ENCODE measurements at places on chromosomes 7 and 10. TPM values are rescaled to one million over a fixed set of nuclear protein-coding genes. Genes with fewer than 3 reads are reported as not detected.

The AKR1C2 gene
- total RNA-seq = 34.4 TPM

The GPR146 gene
- 44.8 TPM for total RNA-seq

The DHX32 gene
- 31.9 TPM for total RNA-seq

The AKR1D1 gene
- not detected for total RNA-seq

GRCh38 chr7:27686315-27686714 is 23.6 kb upstream of the HIBADH start:
- DNase-seq = no peak
- no peaks in the 10 kb centered on the region for H3K36me3 ChIP-seq
- no peaks in the 10 kb centered on the region for H3K27me3 ChIP-seq
- no peak overlapping the region for H3K4me3 ChIP-seq
- H3K27ac ChIP-seq = no peak overlapping the region
- H3K4me1 ChIP-seq = no peaks in the 10 kb centered on the region

DNA sequence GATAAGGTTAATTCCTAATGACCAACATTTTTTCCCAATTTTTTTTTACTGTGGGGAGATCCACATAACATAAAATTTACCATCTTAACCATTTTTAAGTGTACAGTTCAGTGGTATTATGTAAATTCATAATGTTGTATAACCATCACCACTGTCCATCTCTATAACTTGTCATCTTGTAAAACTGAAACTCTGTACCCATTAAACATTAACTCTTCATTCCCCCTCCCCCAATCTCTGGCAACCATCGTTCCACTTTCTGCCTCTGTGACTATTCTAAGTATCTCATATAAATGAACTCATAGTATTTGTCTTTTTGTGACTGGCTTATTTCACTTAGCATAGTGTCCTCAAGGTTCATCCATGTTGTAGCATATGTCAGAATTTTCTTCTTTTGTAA is 46.0 kb upstream of the HPS1 start:
- H3K4me3 ChIP-seq = no peak overlapping the region
- no peaks in the 10 kb centered on the region for H3K4me1 ChIP-seq
- no peaks in the 10 kb centered on the region for H3K27me3 ChIP-seq
- no peak for DNase-seq

- no peaks in the 10 kb centered on the region for H3K4me1 ChIP-seq
- DNase-seq = no peak
- H3K27ac ChIP-seq = no peak overlapping the region
- H3K4me3 ChIP-seq = no peak overlapping the region
- H3K27me3 ChIP-seq = no peaks in the 10 kb centered on the region
These were observed 649.1 kb downstream of the INHBA start for GRCh38 chr7:41053820-41054219.

GRCh38 chr10:69446650-69447151 is 4.6 kb upstream of the TSPAN15 start:
- DNase-seq = no peak
- no peaks in the 10 kb centered on the region for H3K36me3 ChIP-seq
- peaks cover 30% of the 10 kb centered on the region for H3K4me1 ChIP-seq
- no peak overlapping the region for H3K4me3 ChIP-seq

DNA sequence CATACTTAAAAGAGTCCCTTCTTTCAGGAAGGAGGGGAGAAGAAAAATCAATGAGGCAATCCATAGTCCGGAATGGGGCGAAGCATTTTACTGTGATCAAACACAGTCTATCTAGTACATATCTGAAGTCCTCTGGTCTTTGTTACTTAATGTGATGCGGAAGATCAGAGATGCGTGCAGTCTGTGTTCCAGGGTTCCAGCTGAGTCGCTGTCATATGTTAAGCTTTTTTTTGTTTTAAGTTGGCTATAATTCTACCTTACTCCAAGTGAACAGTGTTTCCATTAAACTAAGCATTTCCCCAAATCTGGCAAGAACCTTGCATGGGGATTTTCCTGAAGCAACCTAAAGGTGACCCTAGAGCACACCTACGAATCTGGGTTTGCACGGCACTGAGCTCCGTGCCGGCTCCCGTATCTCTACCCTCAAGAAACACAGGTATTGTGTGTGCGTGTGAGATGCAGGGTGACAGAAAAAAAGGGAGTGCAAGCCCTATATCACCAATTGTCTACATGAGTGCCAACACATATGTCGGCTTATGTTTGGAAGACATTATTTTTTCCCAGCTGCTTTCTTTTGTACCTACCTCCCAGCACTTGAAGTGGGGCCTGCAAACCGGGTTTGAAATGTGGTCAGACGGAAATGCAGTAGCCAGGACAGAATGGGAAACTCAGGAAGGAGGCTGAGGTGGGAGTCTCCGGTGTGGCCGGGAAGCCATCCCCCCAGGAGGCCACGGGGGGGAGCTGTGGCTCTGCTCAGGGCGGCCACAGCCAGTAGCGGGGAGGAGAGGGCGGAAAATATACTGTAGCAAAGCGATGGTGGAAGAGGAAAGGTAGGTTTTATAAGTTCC is 435.8 kb upstream of the MGMT start:
- no peak for DNase-seq
- H3K4me3 ChIP-seq = no peak overlapping the region
- H3K36me3 ChIP-seq = no peaks in the 10 kb centered on the region
- peaks cover 49% of the 10 kb centered on the region for H3K27me3 ChIP-seq
- H3K4me1 ChIP-seq = no peaks in the 10 kb centered on the region

GRCh38 chr7:135204341-135204749 is 7.0 kb downstream of the WDR91 start:
- DNase-seq = no peak
- H3K4me1 ChIP-seq = peaks cover 41% of the 10 kb centered on the region
- H3K36me3 ChIP-seq = peaks cover 64% of the 10 kb centered on the region
- peak overlapping the region; percentile 16 for H3K4me3 ChIP-seq

- H3K4me3 ChIP-seq = no peak overlapping the region
- peaks cover 18% of the 10 kb centered on the region for H3K4me1 ChIP-seq
- H3K36me3 ChIP-seq = no peaks in the 10 kb centered on the region
- H3K27me3 ChIP-seq = no peaks in the 10 kb centered on the region
- H3K27ac ChIP-seq = no peak overlapping the region
- DNase-seq = no peak
These were observed 118.3 kb downstream of the C10orf105 start for GRCh38 chr10:71601273-71601672.

DNA sequence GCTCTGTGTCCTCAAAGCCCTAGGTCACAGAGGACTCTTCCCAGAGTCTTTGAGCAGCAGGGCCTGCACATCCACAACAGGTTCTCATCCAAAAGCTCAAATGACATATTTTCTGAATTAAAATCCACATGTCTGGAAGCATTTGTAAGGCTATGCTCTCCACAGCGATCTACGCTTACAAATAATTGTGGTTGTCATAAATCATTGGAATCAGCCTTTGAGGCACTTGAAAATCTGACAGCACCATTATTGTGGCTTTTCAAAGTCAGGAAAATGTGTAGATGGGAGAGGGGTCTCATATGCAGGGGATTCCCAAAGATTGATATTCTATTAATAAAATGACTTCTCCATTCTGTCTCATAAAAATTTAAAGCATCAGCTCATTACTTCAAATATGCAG is 16.3 kb downstream of the GPR26 start:
- H3K27ac ChIP-seq = no peak overlapping the region
- no peak overlapping the region for H3K4me3 ChIP-seq
- H3K36me3 ChIP-seq = no peaks in the 10 kb centered on the region
- H3K4me1 ChIP-seq = no peaks in the 10 kb centered on the region
- peaks cover 3% of the 10 kb centered on the region for H3K27me3 ChIP-seq

GRCh38 chr10:753530-753929 is 64.1 kb upstream of the DIP2C start:
- no peaks in the 10 kb centered on the region for H3K27me3 ChIP-seq
- H3K4me1 ChIP-seq = no peaks in the 10 kb centered on the region
- H3K27ac ChIP-seq = no peak overlapping the region

DNA sequence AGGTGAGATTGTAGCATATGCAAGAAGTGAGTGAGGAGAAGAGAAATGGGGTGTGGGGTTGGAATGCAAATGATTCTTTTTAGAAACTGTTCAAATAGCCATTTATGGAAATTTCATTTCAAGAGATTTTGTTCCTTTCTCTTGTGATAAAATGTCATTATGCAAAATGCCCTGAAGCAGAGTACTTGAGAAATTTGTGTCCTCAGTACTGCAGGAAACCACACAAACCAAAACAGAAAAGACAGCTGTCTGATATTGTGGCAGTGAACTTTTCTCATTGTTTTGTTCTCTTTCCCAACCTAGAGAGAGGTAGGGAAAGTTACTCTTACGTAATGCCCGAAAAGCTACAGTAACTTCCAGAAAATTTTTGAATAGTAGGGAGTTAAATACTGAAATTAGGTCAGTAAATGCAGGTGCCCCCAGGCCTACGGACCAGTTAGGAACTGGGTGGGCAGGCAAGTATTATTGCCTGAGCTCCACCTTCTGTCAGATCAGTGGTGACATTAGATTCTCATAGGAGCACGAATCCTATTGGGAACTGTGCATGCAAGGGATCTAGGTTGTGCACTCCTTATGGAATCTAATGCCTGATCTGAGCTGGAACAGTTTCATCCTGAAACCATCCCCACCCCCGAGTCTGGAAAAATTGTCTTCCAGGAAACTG is 34.0 kb downstream of the DLD start:
- peaks cover 99% of the 10 kb centered on the region for H3K36me3 ChIP-seq
- H3K4me1 ChIP-seq = no peaks in the 10 kb centered on the region
- H3K27ac ChIP-seq = no peak overlapping the region
- no peak overlapping the region for H3K4me3 ChIP-seq
